ENCODE measurements at places on chromosomes 6 and 20.

DNA sequence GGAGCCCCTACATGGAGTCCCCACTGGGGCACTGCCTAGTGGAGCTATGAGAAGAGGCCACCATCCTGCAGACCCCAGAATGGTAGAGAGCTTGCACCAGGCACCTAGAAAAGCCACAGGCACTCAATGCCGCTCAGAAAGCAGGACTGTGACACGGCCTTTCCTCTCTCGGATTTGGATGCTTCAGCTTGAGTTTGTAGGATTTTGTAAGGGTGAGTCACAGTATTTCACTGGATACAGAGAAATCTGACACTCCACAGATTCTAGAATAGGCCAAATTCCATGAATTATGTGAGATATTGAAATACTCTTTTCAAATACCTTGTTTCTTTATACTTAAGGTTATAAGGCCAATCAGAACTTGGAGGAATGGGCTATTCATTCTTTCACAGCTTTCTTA is 424.5 kb downstream of the HTR1B start:
- DNase-seq, result no peak

DNA sequence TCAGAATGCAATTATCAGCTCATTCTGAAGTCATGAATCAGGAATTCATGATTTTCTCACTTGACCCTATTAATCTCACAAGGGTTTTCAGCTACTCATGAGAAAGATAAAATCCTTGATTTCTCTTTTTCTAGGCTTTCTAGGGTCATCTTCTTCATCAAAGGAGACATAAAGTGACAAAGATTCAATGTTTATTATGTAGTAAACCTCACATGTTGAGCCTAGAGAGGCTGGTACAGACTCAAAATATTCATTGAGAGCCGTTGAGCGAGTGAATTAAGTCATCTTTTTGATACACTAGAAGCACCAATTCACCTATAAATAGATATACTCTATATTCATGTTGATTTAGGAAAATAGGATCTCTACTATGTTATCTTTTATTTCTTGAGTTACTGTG is 104.8 kb upstream of the TRAF3IP2 start:
- no peak for DNase-seq

GRCh38 chr20:38298768-38299288 is 5.1 kb upstream of the BPI start:
- DNase-seq, result no peak

GRCh38 chr6:33023536-33023935 is 14.1 kb upstream of the HLA-DOA start:
- DNase-seq, result no peak

DNA sequence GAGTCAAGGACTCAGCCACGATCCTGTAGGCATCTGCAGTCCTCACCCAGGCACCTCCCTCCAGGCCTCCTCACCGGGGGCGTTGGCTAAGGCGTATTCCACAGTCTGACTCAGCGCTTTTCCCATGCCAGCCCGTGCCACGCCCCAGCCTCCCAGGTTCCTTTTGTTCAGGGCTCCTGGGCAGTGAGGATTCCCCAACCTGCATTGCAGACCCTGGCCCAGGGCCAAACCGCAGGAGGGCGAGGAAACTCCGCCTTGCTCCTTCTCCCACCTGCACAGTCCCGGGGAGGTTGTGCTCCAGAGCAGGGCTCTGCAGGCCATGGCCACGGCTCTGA is 202.8 kb upstream of the CST7 start:
- DNase-seq, result no peak

DNA sequence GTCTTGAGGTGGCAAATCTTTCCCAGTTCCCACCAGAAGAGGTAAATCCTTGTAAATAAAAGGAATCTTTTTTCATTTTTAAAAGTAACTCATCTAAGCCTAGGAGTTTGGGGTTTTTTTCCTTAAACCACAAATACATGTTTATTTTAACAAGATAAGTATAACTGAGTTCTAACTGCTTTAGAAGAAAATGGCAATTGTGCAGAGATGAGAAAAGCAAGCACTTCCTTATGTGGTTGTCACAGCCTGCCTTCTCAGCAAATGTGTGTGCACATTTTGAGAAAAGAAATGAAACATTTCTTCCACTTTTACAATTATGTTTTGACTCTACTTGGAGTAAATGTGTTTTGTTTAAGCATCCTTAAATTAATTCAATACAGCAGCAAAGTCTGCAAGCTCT is 17.7 kb downstream of the HCK start:
- no peak for DNase-seq

GRCh38 chr6:14458669-14459266 is 341.2 kb downstream of the CD83 start:
- DNase-seq, result no peak

GRCh38 chr20:25469558-25469957 is 62.1 kb downstream of the GINS1 start:
- DNase-seq, result no peak

GRCh38 chr20:49948809-49949507 is 12.8 kb downstream of the RNF114 start:
- no peak for DNase-seq

DNA sequence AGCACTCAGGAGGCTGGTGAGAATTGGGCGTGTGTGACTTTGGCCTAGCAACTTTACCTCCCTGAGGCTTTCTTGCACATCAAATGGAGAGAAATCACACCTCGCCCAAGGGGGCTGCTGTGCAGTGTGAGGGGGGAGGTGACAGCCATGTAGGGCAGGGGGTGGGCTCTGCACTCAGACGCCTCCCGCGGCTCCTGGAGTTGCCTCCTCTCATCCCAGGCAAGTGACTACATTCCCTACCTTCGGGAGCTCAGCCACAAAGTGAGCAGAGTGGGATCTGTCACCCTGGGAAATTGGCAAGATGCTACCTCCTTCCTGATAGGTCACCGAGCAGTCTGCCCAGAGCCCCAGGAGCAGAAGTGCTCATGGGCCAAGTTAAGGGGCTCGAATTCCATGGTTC is 56.0 kb downstream of the GCNT2 start:
- no peak for DNase-seq

GRCh38 chr20:4153251-4153650 is 137.9 kb upstream of the RNF24 start:
- DNase-seq, result no peak

DNA sequence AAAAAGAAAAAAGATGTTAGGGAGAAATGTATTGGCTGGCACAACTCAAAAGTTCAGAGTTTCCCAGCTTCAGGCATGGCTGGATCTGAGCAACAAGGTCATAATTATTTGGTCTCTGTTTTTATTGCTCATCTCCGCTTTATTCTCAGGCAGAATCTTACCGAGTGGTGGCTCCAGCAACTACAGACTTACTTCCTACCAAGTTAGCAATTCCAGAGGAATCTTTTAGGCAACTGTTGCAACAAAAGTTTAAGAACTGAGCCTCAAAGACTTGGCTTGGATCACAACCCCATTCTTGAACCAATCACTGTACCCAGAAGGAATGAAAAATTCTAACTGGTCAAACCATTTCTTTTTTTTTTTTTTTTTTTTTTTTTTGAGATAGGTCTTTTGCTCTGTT is 35.5 kb upstream of the NCOA3 start:
- DNase-seq, result no peak

GRCh38 chr6:105397987-105398386 is 4.9 kb downstream of the PREP start:
- DNase-seq, result no peak

- no peak for DNase-seq
These were observed 140.6 kb downstream of the OPN5 start for GRCh38 chr6:47922391-47922790.

DNA sequence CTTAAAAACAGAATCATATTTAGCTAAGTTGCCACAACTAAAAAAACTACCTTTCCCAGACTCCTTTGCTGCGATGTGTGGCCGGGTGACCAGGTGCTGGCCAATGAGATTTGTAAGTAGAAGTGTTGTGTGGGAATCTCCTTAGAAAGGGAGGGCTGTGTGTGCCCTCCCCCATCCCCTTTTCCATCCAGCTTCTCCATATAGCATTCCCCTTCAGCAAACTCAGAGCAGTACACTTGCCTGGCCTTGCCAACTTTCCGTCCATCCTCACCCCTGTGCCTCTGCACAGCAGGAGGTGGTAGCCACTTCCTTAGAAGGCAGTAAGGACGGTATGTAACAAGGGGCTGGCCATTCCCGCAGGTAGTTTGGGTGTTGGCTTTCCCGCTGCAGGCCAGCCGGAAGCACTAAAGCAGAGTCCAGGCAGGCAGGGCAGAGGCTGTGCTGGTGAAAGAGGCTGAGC is 22.3 kb upstream of the KCNK16 start:
- no peak for DNase-seq

DNA sequence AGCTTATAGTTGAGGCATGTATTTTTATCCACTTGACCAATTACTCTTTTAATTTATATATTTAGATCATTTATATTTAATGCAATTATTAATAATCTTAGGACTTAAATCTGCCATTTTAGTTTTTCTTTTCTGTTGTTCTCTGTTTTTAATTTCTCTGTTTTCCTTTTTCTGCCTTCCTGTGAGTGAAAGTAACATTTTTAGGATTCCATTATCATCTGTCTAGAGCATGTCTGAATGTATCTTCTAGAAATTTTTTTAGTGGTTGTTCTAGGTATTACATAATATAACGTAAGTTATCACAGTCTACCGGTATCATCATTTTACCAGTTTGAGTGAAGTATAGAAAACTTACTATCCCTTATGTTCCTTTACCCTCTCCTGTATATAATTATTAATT is 197.3 kb downstream of the UNC5CL start:
- no peak for DNase-seq

- no peak for DNase-seq
These were observed 243.0 kb downstream of the TSHZ2 start for GRCh38 chr20:53215166-53215565.

- DNase-seq, result no peak
These were observed 118.0 kb downstream of the DLL1 start for GRCh38 chr6:170172825-170173256.

DNA sequence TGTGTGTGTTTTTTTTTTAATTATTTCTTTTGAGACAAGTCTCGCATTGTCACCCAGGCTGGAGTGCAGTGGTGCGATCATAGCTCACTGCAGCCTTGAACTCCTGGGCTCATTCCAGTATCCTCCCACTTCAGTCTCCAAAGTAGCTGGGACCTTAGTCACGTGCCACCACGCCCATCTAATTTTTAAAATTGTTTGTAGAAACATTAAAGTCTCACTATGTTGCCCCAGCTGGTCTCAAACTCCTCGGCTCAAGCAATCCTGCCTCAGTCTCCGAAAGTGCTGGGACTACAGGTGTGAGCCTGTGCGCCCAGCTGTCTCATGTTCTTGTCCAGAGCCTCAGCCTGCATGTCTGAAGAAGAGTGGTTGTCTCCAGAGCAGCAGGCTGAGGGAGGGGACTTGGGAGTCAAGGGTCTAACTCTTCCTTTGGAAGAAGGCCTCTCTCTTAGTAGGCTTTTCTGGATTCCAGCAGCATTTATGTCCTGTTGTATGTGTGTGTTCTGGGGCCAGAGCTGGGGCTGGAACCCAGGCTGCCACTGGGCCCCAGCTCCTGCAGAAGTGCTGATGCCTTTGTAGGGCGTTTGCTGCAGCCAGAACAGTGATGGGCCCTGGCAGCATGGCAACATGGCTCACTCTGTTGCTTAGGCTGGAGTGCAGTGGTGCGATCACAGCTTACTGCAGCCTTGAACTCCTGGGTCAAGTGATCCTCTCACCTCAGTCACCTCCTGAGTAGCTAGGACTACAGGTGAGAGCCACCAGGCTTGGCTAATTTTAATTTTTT is 5.4 kb downstream of the DNMT3B start:
- DNase-seq, result no peak

DNA sequence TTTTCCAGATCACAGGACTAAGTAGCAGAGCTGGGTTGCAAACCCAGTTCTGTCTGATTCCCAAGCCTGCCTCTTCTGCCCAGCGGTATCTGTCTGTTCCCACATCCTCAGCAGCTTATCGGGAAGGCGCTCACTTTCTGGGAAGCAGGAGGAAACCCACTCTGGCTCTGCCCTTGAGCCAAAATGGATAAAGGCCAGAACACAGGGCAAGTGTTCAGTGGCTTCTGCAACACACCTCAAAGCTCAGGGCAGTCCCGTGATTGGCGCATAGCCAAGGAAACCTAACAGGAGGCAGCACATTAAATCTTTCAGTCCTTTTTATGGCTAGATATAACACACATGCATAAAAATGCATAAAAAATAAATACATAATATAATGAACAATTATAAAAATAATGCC is 262.2 kb downstream of the NRN1 start:
- DNase-seq, result no peak

DNA sequence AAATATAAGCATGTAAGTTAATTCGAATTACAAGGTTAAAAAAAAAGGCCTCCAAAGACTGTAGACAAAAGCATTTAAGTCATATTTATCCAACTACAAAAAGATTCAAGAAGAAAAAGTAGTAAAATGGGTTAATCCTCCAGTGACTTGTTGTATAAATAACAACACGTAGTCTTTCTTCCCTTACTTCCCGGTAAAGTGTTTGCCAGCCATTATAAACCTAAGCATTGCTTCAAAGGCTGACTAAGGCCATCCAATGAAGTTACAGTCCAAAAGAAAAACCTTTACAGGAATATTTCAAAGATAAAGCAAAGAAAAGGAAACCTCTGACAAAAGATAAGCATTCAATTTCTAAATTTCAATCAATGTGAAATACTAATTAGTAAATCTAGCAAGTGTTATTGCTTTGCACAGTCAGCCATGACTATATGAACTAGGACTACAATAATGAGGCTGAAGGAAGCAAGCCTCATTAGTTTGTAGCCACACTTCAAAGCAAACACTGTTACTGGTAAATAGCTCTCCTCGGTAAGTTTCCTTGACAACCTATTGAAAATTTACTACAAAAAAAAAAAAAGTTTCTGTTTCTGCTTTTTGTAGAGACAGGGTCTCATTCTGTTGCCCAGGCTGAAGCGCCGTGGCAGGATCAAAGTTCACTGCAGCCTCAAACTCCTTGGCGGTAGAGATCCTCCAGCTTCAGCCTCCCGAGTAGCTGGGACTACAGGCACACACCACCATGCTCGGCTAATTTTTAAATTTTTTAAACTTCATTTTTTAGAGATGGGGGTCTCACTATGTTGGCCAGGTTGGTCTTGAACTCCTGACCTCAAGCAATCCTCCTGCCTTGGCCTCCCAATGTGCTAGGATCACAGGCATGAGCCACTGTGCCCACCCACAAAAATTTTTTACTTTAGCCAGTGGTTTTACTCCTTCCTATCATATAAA is 46.0 kb downstream of the NUDT3 start:
- no peak for DNase-seq

- DNase-seq, result no peak
These were observed 98.3 kb downstream of the CDC5L start for GRCh38 chr6:44485601-44486401.

GRCh38 chr20:32350421-32350820 is 7.7 kb upstream of the ASXL1 start:
- DNase-seq, result no peak

DNA sequence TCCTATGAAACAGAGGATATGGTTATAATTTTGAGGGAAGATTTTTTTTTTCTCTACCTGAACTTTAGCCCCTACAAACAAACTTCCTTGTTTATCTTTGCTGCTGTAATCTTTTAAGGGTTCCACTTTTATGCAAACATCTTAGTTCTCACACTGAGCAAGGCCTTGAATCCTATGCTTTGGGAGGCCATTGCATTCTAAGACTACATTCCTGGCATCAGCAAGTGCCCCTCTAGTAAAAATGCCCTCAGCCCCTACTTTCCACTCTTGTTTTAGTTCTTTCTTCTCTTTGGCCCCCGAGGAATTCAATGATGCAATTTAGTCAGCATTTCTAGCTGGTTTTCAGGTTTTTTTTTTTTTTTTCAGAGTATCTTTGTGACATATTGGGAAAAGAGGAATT is 8.1 kb upstream of the AHI1 start:
- DNase-seq, result no peak

All from CMK (cell line).